Heart right ventricle (tissue), 16 donors: ENCODE measurements at places on chromosomes 4 and X. TPM values are rescaled to one million over a fixed set of nuclear protein-coding genes. Genes with fewer than 3 reads are reported as not detected.

DMRTC1B gene
- polyA plus RNA-seq = not detected

FBXL5 gene
- polyA plus RNA-seq = 32.8 TPM

TMEM47 gene
- polyA plus RNA-seq = 14.5 TPM

CTAG1B gene
- polyA plus RNA-seq = not detected

FAT1 gene
- 43.2 TPM for polyA plus RNA-seq

NLGN4X gene
- polyA plus RNA-seq = 1.3 TPM

CCKAR gene
- polyA plus RNA-seq = not detected

ZNF141 gene
- 7.5 TPM for polyA plus RNA-seq

SHROOM2 gene
- polyA plus RNA-seq = 0.29 TPM

AFP gene
- polyA plus RNA-seq = not detected

MAP7D3 gene
- 12.5 TPM for polyA plus RNA-seq

ZNF185 gene
- 0.51 TPM for polyA plus RNA-seq

TLL1 gene
- polyA plus RNA-seq = 1.2 TPM

SSX4B gene
- polyA plus RNA-seq = not detected

ASB9 gene
- polyA plus RNA-seq = 1.6 TPM

SCML1 gene
- 35.8 TPM for polyA plus RNA-seq

VCX2 gene
- polyA plus RNA-seq = not detected
